ENCODE measurements at places on chromosomes 5 and 9.

DNA sequence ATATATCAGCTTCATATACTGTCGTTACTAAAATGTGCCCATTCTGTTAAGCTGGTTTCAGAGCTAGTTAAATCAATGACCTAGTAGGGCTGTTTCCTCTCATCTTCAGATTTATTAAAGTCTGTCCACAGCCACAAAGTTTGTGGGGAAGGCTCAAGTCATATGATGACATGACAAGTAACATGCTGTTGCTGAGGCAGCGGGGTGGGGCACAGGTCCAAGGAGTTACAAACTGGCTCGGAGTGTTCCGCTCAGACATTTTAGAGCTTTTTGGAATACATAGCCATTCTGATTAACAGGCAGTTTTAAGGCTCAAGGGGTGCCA is 2.7 kb upstream of the ANP32B start:
- no peak for DNase-seq

DNA sequence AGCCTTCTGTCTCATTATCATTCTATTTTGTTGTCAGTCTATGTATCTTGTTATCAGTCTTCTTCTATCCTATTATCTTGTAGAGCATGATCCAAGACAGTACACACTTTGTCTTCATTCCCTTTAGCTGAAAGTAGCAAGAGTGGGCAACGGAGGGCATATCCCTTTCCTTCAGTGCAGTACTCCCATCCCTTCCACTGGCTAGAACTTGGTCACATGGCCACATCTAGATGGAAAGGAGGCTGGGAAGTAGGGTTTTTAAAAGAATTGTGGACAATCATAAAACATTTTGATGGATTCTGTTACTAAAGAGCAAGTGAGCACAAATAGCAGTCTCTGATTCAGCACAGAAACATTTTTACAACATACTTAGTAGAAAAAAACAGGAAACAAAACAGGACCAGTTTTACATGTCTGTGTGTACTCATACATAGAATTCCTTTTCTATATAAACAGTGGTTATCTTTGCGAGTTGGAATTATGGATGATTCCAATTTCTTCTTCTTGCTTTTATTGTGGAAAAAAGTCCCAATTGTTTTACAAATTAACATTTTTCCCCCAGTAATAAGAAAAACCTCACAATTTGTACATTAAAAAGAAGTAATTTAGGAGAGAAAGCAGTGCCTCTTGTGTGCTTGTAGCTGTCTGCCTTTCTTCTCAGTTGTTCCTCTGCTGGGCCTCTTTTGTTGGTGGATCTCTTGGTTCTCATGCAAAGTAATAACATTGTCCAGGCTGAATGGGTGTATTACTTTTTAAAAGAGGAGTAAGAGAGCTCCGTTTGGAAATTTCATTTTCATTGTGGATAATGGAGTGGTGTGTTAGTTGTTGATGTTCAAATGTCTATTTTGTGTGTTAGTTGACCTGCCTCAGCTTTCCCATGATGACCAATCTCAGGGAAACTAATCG is 410.9 kb upstream of the TRPC7 start:
- DNase-seq: no peak

DNA sequence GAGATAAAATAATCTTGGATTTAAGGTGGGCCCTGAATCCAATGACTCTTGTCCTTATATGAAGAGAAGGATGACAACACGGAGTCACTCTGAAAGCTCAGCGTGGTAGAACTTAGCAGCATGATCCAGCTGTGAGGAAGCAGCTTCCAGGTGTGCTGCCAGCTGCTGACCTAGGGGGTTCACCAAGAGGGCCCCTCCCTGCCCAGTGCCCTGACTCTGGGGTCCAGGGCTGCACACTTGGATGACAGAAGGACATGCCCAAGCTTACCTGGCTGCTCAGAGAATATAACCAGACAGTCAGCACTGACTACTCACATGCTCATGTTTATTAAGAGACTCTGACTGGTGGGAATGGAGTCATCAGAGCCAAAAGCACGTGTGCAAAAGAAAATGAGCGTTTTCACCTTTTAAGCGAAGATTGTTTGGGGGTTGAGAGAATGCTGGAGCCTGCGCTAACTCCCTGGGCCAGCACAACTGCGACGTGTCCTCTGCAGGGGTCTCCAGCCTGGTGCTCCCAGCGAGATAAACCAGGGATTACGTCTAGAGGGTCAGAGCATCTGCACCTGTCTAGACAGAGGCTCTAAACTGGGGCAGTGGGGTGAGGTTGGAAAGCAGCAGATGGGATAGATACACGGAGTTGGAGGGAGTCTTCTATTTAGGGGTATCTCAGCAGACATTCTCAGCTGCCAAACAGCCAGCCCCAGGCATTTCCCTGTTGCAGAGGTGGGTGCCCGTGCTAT is 41.3 kb downstream of the ROPN1L start:
- DNase-seq: no peak

- no peak for DNase-seq
These were observed 75.7 kb upstream of the LARP1 start for GRCh38 chr5:154679501-154679900.

DNA sequence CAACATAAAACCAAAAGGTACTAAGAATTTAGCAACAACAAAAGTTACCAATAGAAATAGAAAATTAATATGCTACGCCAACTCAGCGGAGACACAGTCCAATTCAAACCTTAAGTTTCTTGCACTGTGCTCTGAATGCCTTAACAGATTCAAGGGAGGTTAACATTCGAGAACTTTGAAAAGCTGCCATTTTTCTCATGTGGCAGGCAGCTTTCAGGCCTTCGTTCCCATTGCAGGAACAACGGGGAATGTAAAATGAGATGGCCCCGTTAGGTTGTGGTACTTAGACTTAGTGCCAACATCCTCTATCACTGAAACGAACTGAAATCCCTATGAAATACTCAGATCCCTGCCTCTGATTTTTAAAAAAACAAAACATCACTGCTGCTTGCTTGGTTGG is 22.4 kb downstream of the FNBP1 start:
- DNase-seq: no peak

DNA sequence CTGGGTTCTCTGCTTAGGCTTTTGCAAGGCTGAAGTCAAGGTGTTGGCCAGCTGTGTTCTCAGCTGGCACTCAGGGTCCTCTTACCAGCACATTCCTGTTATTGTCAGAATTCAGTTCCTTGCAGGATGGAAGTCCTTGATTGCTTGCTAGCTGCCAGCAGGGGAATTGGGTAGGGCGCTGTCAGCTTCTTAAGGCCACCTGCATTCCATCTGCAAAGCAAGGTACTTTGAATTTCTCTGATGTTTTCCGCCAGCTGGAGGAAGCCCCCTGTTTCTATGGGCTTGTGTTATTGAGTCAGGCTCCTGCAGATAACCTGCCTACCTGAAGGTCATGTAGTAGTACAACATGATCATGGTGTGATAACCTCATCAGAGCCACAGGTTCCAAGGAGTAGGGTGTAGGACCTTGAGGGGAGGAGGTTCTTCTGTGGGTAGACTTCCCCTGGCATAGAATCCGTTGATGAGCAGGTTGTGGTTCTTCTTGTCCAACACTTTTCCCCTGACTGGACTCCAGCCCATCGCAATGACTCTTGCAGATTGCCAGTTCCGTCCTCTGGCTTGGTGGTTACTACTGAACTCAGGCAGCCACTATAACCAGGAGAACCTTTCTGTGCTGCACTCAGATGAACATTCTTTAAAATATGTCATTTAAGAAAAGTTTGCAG is 6.8 kb downstream of the TENT4A start:
- DNase-seq: no peak

DNA sequence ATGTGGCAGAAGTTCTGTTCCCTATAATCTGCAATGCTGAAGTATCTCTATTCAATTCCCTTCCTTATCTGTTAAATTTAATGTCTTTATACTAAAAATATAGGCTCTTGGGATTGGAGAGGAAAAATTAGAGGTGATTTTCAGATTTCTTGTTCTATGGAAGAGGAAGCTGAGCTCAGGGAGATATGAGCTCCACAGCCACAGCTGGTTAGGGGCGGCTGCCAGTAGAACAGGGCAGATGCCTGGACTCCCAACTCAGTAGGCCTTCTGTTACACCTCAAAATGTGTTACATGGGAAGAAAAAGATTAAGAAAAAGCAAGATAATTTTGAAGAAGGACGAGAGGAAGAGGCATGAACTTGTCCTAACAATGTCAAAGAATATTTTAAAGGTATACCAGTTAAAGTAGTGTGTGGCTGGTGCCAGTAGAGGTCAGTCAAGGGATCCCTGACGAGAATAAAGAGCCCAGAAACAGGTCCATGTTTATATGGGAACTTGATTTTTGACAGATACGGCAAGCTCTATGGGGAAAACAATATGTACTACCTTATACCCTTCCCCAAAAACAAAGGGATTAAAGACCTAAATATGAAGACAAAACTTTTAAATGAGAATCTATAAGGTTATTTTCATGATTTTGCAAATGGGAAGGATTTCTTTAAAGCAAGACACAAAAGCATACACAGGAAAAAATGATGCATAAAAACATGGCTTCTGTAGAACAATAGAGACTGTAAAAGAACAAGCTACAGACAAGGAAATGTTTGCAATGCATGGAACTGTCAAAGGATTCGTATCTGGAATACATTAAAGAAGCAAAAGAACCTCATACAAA is 28.7 kb downstream of the DNAJC21 start:
- DNase-seq: no peak

GRCh38 chr5:35835796-35836742 is 20.6 kb upstream of the IL7R start:
- no peak for DNase-seq

DNA sequence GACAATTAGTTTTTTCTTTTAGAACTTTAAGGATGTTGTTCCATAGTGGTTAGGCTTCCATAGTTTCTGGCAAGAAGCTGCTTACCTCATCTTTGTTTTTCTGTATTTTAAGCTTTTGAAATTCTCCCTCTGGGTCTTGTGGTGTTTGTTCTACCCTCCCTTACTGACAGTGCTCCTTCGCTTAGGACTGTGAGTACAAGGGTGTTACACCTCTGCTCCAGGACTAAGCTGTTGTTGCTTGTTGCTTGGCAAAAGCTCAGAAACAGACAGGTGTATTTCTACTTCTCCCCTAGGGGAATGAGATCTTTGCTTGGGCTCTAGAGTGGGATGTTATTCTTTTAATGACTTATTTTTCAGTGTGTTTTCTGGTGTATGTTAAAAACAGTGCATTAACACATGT is 225.2 kb downstream of the WDR70 start:
- no peak for DNase-seq

GRCh38 chr5:9046756-9047481 is 499.0 kb downstream of the SEMA5A start:
- no peak for DNase-seq

GRCh38 chr9:20713172-20713571 is 29.1 kb downstream of the FOCAD start:
- DNase-seq: no peak

DNA sequence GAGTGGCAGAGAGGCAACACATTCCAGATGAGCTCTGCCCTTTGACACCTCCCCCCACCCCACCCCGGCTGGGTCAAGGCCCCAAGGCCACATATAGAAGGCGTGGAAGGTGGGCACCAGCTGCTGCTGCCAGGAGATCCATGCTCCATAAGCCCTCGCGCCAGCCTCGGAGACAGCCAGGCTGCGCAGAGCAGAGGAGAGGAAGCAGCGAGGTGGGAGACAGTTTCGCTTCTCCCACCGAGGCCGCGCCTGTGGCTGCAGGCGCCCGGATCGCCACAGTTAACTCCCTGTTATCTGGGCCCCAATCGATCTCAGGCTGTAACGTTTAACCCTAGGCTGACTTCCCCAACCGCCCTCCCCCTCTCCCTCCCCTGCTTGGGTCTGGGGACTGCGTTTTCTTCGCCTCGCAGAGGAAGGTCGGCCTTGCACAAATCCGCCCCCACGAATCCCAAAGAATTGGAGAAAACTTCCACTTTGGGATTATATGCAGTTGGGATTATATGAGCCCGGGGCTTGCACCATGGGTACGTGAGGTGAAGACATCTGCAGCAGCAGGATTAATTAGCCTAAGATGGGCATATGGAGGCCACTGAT is 1.1 kb upstream of the CXXC5 start:
- no peak for DNase-seq

DNA sequence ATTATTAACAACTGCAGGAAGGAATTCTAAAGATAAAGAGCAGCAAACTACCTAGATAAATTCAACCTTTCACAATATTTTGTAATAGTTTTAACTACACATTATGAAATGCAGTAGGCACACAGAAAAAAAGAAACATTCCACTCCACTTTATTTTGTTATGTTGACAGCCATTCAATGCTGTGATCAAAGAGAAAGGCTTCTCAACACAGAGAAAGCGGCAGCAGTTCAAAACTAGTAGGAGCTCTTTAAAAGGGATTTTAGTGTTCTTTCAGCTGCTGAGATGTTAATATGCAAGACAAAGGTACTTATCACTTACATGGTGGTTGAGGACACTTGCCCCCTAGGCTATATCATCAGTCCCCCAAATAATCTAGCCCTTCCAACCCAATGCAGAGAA is 11.6 kb downstream of the CEMIP2 start:
- no peak for DNase-seq

DNA sequence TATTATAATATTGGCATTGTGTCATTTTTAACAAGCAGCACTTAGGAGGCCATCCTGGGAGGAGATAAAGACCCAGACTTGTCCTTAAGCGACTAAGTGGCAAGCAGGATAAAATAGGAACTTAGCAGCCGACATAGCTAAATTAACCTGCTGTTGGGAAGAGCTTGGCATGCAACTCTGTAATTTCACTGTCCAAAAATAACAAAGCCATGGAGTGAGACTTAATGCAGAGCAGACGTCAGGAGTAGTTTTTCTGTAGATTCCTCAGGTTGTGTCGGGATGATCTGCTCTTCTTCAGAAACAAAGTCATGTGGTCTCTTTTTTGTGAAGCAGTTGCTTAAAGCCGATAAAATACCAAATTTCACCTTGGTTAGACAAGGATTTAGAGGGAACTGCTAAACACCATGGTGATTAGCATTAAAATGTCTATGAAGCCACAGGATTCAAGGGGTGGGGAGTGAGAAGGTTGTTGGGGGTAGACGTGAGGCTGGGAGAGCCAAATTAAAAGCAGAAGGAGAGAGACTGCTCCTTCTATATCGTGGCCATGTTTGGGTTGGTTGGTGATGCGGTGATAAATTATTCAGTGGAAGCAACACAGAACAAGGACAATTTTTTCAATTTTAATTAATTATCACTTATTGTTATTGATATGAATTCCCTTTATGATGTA is 303.0 kb downstream of the CSNK1G3 start:
- no peak for DNase-seq

DNA sequence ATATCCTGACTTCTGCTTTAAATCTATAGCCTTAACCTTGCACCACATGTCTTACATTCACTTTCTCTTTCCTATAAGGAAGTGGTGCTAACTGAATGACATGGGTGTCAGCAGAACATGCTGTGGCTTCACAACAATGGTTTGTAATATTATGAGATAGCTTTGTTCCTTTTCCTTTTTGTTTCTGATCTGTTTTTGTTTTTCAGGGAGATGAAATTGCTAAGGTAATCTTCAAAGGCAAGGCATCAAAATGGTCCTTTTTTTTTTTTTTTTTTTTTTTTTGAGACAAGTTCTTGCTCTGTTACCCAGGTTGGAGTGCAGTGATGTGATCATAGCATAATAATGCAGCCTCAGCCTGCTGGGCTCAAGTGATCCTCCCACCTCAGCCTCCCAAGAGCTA is 53.6 kb upstream of the RANBP6 start:
- DNase-seq: no peak

- DNase-seq: no peak
These were observed 28.2 kb downstream of the PRELID2 start for GRCh38 chr5:145806923-145807322.

- no peak for DNase-seq
These were observed 30.6 kb upstream of the IL33 start for GRCh38 chr9:6184749-6185645.
